ENCODE measurements at places on chromosomes 2 and 18. TPM values are rescaled to one million over a fixed set of nuclear protein-coding genes. Genes with fewer than 3 reads are reported as not detected.

FAHD2A gene
- total RNA-seq = 39.8 TPM

LINC00305 gene
- not detected for total RNA-seq

FEZ2 gene
- total RNA-seq = 23.6 TPM

CPS1 gene
- 9.0 TPM for total RNA-seq

DNA sequence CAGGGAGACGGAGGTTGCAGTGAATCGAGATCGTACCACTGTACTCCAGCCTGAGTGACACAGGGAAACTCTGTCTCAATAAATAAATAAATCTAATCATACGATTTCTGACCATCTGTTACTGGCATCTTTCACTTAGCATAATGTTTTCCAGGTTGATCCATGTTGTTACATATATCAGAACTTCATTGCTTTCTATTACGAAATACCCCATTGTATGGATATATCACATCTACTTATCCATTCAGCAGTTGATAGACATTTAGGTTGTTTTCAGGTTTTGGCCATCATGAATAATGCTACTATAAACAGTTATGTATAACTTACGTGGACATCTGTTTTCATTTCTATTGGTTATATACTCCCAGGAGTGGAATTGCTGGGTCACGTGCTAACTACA, 303.9 kb downstream of the PAX3 start:
- no peak overlapping the region for H3K27ac ChIP-seq
- DNase-seq = no peak
- no peak overlapping the region for H3K4me3 ChIP-seq
- H3K4me1 ChIP-seq = peaks cover 14% of the 10 kb centered on the region

DNA sequence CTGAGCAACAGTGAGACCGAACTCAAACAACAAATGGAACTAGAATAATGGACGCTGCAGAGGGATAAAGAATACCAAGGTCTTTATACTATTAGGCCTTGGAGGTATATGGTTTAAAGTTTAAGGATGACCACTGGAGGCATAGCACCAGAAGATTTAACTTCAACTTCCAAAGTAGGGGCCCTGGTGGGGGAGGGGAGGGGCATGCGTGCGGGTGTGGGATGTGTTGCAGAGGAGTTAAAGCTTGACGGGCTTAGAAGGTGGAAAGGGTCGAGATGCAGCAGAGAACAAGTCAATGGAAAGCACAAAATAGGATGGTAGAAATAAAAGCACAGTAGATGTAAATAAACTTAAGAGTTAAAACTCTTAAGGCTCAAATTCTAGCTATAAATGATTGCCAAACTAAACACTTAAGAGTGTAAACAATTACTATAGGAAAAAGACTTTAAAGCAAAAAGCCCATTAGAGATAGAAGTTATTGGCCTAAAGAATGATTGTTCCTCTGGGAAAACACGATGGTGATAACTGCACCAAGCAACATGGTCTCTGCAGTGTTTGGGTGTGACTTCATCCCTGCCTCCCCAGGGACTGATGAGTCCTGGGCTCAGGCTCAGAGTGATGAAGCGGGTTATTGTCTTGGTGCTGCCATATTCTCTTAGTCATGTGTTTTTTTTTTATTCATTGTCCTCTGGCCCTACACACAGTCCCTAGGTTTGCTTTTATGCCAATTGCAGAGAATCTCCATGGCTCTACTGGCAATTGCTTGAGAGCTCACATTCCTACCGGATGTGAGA, 13.0 kb downstream of the RRM2 start:
- peaks cover 27% of the 10 kb centered on the region for H3K36me3 ChIP-seq
- peak overlapping the region; percentile 64 for H3K27ac ChIP-seq
- peaks cover 39% of the 10 kb centered on the region for H3K4me1 ChIP-seq
- H3K27me3 ChIP-seq = no peaks in the 10 kb centered on the region
- H3K4me3 ChIP-seq = no peak overlapping the region
- no peak for DNase-seq

- H3K27me3 ChIP-seq = peaks cover 47% of the 10 kb centered on the region
- H3K27ac ChIP-seq = no peak overlapping the region
- DNase-seq = no peak
- peaks cover 51% of the 10 kb centered on the region for H3K4me1 ChIP-seq
- H3K36me3 ChIP-seq = no peaks in the 10 kb centered on the region
Observed at GRCh38 chr2:178208817-178209216, 14.5 kb downstream of the OSBPL6 start.

DNA sequence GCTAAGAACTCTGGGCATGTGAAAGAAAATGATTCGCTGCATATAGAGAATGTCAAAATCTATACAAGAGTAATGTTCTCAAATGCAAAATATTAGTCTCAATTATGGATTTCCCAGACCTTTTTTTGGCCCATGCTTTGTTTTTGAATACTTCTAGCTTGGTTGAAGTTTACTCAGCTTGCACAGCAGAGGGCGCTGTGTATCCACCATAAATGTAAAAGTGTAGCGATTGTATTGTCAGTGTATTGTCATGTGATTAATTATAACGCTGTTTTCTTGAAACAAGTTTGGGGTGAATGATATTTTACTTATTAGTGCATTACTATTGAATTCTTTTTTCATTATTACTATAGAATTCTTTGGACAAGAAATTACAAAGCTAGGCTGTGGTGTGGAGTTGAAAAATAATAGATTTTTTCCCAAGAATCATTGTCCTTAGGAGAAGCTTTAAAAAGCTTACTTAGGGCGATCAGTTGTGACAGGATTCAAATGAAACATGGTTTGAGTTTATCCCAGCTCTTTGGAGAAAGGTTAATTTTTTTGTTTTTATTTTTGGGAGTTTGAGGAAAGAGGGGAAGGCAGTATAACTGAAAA, 98.3 kb downstream of the PIK3C3 start:
- peaks cover 18% of the 10 kb centered on the region for H3K36me3 ChIP-seq
- H3K27ac ChIP-seq = no peak overlapping the region
- no peaks in the 10 kb centered on the region for H3K27me3 ChIP-seq
- peak; percentile 52 for DNase-seq
- peaks cover 18% of the 10 kb centered on the region for H3K4me1 ChIP-seq

- no peaks in the 10 kb centered on the region for H3K27me3 ChIP-seq
- no peak overlapping the region for H3K27ac ChIP-seq
- H3K36me3 ChIP-seq = 0 out of 2 replicates have a peak, but pooled peaks cover 1% of the 10 kb centered on the region
- DNase-seq = no peak
- no peak overlapping the region for H3K4me3 ChIP-seq
Observed at GRCh38 chr2:57093020-57093419, 909.2 kb downstream of the CCDC85A start.

GRCh38 chr2:31268344-31268743, 34.4 kb downstream of the EHD3 start:
- H3K4me3 ChIP-seq = no peak overlapping the region
- H3K27me3 ChIP-seq = no peaks in the 10 kb centered on the region
- H3K36me3 ChIP-seq = peaks cover 16% of the 10 kb centered on the region
- peaks cover 38% of the 10 kb centered on the region for H3K4me1 ChIP-seq
- peak; percentile 29 for DNase-seq

- DNase-seq = no peak
- no peaks in the 10 kb centered on the region for H3K27me3 ChIP-seq
- H3K27ac ChIP-seq = peak overlapping the region; percentile 30
- H3K36me3 ChIP-seq = no peaks in the 10 kb centered on the region
- no peak overlapping the region for H3K4me3 ChIP-seq
Observed at GRCh38 chr2:44546459-44547127, 184.8 kb downstream of the CAMKMT start.

- no peaks in the 10 kb centered on the region for H3K36me3 ChIP-seq
- peaks cover 81% of the 10 kb centered on the region for H3K4me1 ChIP-seq
- no peaks in the 10 kb centered on the region for H3K27me3 ChIP-seq
- no peak overlapping the region for H3K4me3 ChIP-seq
- DNase-seq = no peak
Observed at GRCh38 chr2:134144081-134144596, 109.7 kb upstream of the MGAT5 start.

DNA sequence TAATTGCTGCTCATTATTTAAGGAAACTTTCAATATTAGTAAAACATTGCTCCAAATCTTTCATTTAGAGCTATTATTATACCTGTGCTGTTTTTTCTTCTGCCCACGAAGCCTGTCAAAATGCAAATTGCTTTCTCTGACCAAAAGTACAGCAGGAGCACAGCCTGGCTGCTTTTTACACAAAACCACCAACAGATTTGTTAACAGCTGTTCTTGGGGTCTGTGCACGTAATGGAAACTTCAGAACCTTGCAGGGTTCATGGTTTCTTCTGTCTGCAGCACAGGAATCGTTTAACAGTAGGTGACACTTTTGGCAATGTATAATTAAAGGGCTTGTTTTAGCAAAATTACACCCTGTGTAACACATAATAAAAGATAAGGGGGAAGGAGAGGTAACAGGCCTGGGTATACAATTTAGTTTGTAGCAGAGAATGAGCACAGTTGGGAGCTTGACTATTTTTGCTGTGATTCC, 447.3 kb downstream of the KCNJ3 start:
- peaks cover 11% of the 10 kb centered on the region for H3K4me1 ChIP-seq

GRCh38 chr2:188975497-188976102, 1.4 kb downstream of the COL3A1 start:
- no peaks in the 10 kb centered on the region for H3K36me3 ChIP-seq
- no peak overlapping the region for H3K27ac ChIP-seq
- H3K4me1 ChIP-seq = peaks cover 4% of the 10 kb centered on the region
- H3K27me3 ChIP-seq = no peaks in the 10 kb centered on the region
- no peak overlapping the region for H3K4me3 ChIP-seq

GRCh38 chr18:45014047-45014501, 333.4 kb downstream of the SETBP1 start:
- peaks cover 8% of the 10 kb centered on the region for H3K27me3 ChIP-seq
- peak overlapping the region; percentile 71 for H3K27ac ChIP-seq
- H3K4me1 ChIP-seq = peaks cover 44% of the 10 kb centered on the region
- H3K36me3 ChIP-seq = no peaks in the 10 kb centered on the region
- no peak overlapping the region for H3K4me3 ChIP-seq
- DNase-seq = peak; percentile 57

- no peaks in the 10 kb centered on the region for H3K27me3 ChIP-seq
- no peaks in the 10 kb centered on the region for H3K36me3 ChIP-seq
- no peak overlapping the region for H3K27ac ChIP-seq
- no peak overlapping the region for H3K4me3 ChIP-seq
Observed at GRCh38 chr2:232219496-232219870, 159.1 kb upstream of the ALPP start.

DNA sequence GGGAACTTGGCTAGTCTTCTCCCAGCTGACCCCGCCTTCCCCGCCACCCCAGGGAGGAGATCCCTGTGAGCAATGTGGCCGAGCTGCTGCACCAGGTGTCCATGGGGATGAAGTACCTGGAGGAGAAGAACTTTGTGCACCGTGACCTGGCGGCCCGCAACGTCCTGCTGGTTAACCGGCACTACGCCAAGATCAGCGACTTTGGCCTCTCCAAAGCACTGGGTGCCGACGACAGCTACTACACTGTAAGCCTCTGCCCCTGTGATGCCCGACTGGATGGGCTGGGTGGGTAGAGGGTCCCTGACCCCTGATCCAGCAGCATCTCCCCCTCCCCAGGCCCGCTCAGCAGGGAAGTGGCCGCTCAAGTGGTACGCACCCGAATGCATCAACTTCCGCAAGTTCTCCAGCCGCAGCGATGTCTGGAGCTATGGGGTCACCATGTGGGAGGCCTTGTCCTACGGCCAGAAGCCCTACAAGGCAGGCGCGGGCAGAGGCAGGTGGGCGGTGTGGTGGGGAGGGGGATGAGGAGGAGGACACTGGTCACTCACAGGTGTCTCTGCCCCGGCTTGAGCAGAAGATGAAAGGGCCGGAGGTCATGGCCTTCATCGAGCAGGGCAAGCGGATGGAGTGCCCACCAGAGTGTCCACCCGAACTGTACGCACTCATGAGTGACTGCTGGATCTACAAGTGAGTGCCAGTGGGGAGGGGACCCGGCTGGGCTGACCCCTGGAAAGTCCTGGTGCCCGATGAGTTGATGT, 24.2 kb downstream of the ZAP70 start:
- H3K27ac ChIP-seq = no peak overlapping the region
- H3K27me3 ChIP-seq = no peaks in the 10 kb centered on the region
- H3K4me3 ChIP-seq = no peak overlapping the region
- no peak for DNase-seq

DNA sequence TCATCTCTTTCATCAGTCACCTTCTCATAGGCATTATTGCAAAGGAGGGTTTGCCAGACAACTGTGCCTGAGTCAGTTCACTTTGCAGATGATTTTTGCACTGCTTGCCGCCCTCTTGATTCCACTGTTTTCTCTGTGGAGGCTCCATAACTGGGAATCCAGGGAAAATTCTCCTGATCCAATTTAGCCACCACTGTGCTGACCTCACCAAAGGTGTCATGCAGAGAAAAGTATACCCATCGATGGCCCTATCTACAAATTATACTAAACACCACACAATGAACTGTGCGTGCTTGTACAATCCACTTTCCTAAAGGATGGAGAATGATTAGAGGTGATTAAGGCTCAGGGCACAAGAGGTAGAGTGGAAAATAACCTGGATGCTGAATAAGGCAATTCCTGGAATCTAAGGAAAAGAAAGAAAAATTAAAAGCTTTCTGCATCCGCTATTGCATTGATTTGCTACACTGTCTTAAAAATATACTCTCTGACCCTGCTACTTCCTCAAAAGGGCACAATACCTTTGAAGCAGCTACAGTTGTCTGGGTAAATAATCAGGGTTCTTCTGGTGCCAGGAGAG, 409.4 kb downstream of the RIT2 start:
- no peak overlapping the region for H3K4me3 ChIP-seq
- H3K36me3 ChIP-seq = no peaks in the 10 kb centered on the region
- peaks cover 10% of the 10 kb centered on the region for H3K4me1 ChIP-seq
- no peak for DNase-seq
- H3K27me3 ChIP-seq = no peaks in the 10 kb centered on the region

GRCh38 chr2:213161759-213162515, 10.5 kb upstream of the IKZF2 start:
- H3K4me3 ChIP-seq = no peak overlapping the region
- H3K36me3 ChIP-seq = no peaks in the 10 kb centered on the region
- H3K27ac ChIP-seq = no peak overlapping the region

DNA sequence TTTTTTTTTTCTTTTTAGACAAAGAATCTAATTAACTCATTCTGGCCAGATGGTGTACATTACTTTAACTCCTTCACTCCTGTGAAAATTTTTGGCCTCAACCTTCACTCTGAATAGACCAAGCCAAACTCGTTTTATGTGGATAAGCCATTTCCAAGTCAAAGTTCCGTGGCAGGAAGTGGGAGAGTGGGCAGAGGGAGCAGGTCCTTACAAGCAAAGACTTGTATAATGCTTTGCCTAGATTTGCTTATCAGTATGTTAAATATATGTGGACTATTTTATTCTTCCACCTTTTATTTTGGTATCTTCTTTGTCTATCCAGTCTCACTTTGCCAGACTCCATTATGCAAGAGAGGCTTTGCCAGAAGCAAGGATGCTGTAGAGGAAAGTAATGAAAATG, 178.1 kb upstream of the TNP1 start:
- DNase-seq = no peak
- no peak overlapping the region for H3K27ac ChIP-seq
- H3K4me3 ChIP-seq = no peak overlapping the region
- H3K4me1 ChIP-seq = 0 out of 2 replicates have a peak, but pooled peaks cover 3% of the 10 kb centered on the region

DNA sequence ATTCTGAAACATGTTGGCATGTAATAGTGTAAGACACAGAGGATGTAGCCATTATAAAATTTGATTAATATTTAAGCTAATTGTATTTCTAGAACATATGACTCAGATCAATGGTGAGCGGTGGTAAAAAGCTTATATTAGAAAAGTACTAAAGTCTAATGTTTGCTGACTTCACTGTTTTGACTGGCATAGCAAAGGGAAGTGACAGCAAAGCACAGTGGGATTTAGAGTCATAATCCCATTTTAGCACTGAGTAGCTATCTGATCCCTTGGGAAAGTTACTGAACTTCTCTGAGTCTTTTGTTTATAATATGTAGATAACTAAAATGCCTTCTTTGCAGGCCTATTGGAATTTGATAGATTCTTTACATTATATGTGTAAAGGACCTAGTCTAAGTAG, 60.4 kb downstream of the KIAA1328 start:
- DNase-seq = no peak
- no peak overlapping the region for H3K27ac ChIP-seq
- H3K4me3 ChIP-seq = no peak overlapping the region
- no peaks in the 10 kb centered on the region for H3K27me3 ChIP-seq

- H3K36me3 ChIP-seq = no peaks in the 10 kb centered on the region
- no peak for DNase-seq
- H3K4me1 ChIP-seq = no peaks in the 10 kb centered on the region
- no peak overlapping the region for H3K4me3 ChIP-seq
Observed at GRCh38 chr2:177568893-177569292, 176.3 kb downstream of the AGPS start.
